Stimulated activated naive B cell treated with anti-CD40 and anti-IgM and Interleukin-4, amounts not matched to agents 10 μg/mL and 1 μg/mL and 100 μg/mL, for 72 hours (primary cell): ENCODE measurements at places on chromosomes 5 and 9.

GRCh38 chr5:154276973-154277331 is 86.4 kb downstream of the GALNT10 start:
- H3K36me3 ChIP-seq = peaks cover 9% of the 10 kb centered on the region
- no peak overlapping the region for H3K27ac ChIP-seq
- H3K4me3 ChIP-seq = no peak overlapping the region
- H3K4me1 ChIP-seq = peaks cover 47% of the 10 kb centered on the region
- no peak for DNase-seq
- H3K27me3 ChIP-seq = no peaks in the 10 kb centered on the region

DNA sequence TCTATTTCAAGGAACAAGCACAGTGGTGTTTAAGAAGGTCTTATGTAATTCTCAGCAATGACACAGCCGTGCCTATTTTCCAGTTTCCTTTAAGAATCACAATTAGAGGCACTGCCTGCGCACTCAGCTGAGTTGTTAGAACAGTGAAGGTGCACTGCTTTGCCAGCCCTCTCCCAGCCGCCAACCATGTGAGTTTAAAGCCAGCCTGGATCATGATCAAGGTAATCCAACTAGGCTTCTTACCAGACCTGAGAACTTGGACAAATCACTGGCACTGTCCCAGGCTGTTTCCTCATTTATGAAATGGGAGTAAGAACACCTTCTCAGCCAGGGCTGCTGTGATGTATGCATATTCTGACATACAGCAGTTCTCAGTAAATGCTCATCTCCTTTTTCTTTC is 99.6 kb downstream of the ASTN2 start:
- no peak for DNase-seq
- H3K36me3 ChIP-seq = no peaks in the 10 kb centered on the region
- no peak overlapping the region for H3K27ac ChIP-seq
- H3K27me3 ChIP-seq = no peaks in the 10 kb centered on the region

DNA sequence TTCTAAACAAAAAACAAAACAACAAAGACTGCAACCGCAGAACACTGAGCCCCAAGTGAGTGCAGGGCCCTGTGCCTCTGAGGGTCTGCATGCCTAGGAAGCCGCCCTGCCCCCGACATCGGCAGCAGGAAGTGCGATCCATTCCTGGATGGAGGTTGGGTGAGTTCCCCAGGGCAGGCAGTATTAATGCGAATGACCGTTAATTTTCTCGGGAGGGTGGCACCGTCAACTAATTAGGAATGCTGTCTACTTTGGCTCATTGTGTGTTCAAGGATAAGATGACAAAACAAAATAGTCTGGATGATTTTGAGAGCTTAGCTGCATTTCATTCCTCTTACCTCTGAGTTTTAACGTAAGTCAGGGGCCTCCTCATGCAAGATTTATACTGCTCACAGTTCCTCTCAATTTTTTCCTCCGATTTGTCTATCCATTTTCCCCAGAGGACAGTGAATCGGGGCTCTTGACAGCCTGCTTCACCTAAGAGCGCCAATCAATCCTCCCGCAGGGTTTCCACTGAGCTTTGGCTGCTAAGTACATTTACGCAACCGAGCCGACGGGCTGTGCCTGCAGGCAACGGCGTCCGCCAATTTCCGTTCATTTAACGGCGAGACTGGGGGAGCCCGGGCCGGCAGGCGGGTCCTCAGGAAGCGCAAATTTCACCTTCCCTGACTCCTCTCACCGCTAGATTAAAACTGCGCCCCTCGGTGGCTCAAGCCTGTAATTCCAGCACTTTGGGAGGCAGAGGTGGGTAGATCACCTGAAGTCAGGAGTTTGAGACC is 2.9 kb upstream of the NXNL2 start:
- peaks cover 81% of the 10 kb centered on the region for H3K27me3 ChIP-seq
- no peaks in the 10 kb centered on the region for H3K36me3 ChIP-seq
- no peak for DNase-seq
- no peak overlapping the region for H3K4me3 ChIP-seq
- H3K4me1 ChIP-seq = peaks cover 8% of the 10 kb centered on the region
- H3K27ac ChIP-seq = peak overlapping the region; percentile 51

DNA sequence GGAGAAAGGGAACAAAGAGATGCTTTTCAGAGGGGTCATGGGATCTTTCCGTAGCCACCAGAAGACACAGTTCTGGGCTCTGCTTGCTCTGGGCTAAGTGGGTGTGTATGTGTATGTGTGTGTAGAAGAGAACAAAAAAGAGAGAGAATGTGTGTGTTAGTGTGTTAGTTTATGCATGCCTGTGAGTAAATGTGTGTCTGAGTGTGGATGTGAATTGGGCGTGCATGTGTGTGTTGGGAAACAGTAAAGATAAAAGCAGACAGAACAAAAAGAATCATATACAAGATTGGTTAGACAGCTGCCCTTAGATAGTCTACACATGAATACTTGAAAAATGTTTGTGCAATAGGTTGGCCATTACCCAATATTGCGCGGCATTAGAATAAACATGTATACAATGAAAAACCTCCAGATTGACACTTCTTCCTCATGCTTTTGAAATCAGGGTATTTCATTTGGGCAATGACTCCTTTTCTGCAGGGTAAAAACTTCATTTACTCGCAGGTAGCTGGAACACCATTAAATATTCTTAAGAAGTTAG is 36.5 kb upstream of the HSPA9 start:
- H3K4me1 ChIP-seq = peaks cover 11% of the 10 kb centered on the region
- peaks cover 36% of the 10 kb centered on the region for H3K27me3 ChIP-seq
- no peak overlapping the region for H3K4me3 ChIP-seq
- no peak for DNase-seq

GRCh38 chr5:75616971-75617621 is 5.8 kb downstream of the ANKDD1B start:
- no peak overlapping the region for H3K27ac ChIP-seq
- H3K36me3 ChIP-seq = peaks cover 2% of the 10 kb centered on the region
- no peak overlapping the region for H3K4me3 ChIP-seq
- DNase-seq = no peak
- peaks cover 3% of the 10 kb centered on the region for H3K4me1 ChIP-seq

DNA sequence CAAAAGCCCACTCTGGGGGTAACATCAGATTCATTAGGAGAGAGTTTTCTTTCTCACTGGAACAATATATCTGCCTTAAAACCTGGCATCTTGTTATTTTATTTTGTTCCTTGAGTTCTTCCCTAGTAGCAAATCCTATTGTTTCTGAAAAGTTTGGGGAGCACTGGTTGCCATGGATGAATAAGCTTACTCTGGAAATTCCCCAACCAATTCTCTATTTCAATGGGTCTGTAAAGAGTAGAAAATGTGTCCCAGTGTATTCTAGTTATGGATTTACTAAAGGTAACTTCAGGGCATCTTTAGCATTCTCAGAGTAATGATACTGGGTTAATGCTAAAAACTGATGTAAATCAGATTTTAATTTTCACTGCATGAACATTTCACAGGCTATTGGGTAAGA is 94.2 kb upstream of the S1PR3 start:
- DNase-seq = no peak
- no peak overlapping the region for H3K27ac ChIP-seq
- no peak overlapping the region for H3K4me3 ChIP-seq
- no peaks in the 10 kb centered on the region for H3K4me1 ChIP-seq
- H3K27me3 ChIP-seq = peaks cover 27% of the 10 kb centered on the region
